ENCODE measurements at places on chromosomes 12 and 14.

- no peak for DNase-seq
Measured at GRCh38 chr12:14785568-14785967, 17.7 kb downstream of the WBP11 start.

- DNase-seq = no peak
Measured at GRCh38 chr12:131471271-131471905, 239.5 kb upstream of the SFSWAP start.

- no peak for DNase-seq
Measured at GRCh38 chr12:116215023-116215422, 62.5 kb downstream of the MED13L start.

DNA sequence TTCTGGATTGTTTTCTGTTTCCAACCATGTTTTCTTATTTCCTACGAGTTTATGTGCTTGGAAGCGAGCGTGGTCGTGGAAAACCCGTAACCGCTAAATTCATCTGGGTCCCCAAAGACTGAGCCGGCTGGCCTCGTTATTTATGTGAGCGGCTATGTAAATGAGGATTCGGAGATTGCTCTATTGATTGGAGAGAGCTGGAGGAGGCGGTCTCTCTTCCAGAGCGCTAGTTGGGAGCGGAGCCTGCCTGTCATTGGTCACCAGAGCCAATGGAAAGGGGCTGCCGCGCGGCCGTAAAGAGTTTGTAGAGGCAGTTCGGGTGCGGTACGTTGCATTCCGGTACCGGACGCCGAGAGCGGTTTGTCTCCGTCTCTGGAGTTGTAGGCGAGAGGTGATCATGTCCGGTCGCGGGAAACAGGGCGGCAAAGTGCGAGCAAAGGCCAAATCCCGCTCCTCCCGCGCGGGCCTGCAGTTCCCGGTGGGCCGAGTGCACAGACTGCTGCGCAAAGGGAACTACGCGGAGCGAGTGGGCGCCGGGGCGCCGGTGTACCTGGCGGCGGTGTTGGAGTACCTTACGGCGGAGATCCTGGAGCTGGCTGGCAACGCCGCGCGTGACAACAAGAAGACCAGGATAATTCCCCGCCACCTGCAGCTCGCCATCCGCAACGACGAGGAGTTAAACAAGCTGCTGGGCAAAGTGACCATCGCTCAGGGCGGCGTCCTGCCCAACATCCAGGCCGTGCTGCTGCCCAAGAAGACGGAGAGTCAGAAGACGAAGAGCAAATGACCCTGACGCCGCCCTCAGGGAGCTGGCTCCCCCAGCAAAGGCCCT, 29.0 kb downstream of the WBP11 start:
- DNase-seq = peak; percentile 68

DNA sequence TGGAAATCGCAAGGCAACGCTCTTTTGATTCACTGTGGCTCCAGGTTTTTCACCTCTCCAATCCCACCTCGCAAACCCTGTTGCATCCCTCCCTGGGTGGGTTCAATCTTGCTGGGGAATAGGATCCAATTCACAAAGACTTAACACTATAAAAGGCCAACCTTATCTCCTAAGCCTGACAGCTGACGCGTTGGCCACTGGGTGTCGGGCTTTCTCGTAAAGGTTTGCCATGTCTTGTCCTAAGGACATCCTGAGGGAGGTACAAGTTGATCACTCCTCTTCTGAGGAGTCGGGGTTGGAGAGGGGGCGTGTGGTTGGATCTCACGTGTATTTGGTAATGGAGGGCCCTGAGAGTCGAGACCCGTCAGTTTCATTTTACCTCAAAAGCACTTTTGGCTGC, 112.6 kb upstream of the FZD10 start:
- no peak for DNase-seq
